Activated naive CD8-positive, alpha-beta T cell treated with anti-CD3 and anti-CD28 coated beads, Interleukin-2, amount 10 ng/mL, durations not matched to agents 7 days and 5 days (primary cell): ENCODE measurements at places on chromosomes 6 and 20.

- no peak for DNase-seq
Measured at GRCh38 chr6:97021194-97021593, 96.7 kb downstream of the KLHL32 start.

DNA sequence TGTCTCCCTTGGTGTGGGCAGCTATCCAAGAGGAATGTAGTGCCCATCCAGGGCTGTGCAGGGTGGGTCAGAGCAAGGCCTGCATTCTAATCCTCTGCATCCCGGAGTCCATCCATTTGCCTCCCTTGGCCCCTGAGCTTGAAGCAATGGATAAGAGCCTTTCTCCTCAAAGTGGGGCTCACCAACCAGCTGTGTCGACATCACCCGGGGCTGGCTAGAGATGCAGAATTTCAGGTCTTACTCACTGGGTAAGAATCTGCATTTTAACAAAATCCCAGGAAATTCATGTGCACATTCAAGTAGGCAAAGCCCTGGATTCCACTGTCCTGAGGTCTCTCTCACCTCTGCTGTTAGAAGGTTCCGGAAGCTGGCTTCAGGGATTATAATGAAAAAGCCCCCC lies 95.3 kb downstream of the MDGA1 start:
- no peak for DNase-seq

DNA sequence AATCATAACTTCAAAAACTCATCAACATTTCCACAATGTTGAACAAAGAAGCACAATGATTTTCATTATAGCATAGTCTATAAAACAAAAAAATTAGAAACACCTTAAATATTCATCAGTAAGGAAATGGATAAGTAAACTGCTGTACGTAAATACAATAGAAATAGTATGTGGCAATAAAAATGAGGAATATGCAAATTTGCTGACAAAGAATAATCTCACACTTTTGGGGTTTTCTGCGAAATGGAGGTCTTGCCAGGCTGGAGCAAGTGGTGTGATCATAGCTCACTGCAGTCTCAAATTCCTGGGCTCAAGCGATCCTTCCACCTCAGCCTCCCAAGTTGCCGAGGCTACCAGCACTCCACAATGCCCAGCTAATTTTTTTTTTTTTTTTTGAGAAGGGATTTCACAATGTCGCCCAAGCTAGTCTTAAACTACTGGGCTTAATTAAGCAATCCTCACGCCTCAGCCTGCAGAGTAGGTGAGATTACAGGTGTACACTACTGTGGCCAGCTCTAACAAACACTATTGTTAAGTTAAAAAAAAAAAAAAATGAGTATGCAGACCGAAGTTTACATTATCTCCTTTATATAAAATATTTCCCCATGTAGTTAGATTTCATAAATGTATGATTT lies 58.8 kb upstream of the SMIM28 start:
- no peak for DNase-seq

- DNase-seq: no peak
Measured at GRCh38 chr6:12984776-12985175, 268.2 kb downstream of the PHACTR1 start.

DNA sequence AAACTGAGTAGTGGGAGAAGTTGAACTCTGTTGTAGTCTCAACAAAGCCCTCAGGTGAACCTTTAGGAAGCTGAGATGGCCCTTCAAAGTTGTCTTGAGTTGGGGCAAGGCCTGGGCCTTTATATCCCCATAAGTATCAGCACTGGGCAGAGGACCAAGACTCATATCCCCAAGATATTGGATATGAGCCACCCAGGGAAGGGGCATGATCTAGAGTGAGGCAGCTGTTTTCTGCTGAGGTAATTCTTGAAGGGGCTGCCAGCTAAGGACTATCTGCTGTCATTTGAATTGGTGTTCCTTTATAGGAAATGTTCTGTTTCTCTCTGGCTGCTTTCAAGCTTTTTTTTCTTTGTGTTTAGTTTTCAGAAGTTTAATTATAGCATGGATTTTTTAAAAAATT lies 140.7 kb upstream of the FLRT3 start:
- no peak for DNase-seq

DNA sequence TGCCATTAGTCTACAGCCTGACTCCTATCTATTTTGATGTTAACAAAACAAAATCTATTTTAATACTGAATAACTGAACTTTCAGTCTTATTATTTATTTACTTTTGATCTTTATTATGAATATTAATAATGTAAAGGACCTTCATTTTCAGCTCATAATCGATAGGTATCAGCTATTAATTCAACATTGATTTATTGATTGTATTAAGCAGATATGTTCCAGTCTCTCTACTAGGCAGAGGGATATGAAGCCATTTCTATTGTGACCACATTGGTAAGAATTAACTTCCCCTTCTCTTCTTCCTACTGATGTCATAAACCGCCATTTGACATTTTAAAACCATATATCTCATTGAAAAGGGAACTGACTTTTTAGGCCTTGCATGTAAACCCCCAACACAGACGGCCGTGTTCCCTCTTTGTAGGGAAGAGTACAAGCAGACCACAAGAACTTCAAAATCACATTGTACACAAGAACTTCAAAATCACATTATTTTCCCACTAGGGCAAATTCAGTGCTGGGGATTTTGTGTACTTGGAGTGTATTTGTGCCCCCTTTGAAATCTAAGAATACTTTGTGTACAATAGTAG lies 69.5 kb upstream of the FABP7 start:
- no peak for DNase-seq

- DNase-seq: no peak
Measured at GRCh38 chr20:20017844-20018185, 653 bp downstream of the NAA20 start.

DNA sequence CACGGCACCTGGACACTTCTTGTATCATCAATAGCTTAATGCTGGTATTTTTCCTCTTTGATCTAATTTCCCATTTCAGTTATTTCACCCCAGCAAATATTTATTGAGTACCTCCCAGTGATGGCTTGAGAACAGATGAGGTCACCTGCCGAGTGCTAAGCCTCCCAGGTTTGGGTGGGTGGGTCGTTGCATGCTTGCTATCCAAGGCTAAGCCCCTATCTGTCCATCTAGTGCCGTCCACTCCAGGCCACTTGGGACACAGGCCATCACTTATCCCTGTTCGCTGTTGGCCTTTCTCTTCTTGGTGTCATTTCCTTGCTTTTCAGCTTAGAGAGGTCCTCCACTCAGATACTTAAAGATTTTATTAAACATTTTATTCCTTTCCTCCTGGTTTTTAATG lies 10.8 kb upstream of the NNAT start:
- DNase-seq: no peak

- DNase-seq: no peak
Measured at GRCh38 chr20:50260479-50261221, 70.0 kb downstream of the CEBPB start.

GRCh38 chr6:7675353-7675945 lies 50.5 kb upstream of the BMP6 start:
- no peak for DNase-seq

- no peak for DNase-seq
Measured at GRCh38 chr6:41558033-41558807, 12.0 kb downstream of the FOXP4 start.

- no peak for DNase-seq
Measured at GRCh38 chr20:36587388-36588070, 14.1 kb downstream of the TGIF2 start.

GRCh38 chr6:155014137-155014536 lies 19.0 kb downstream of the TIAM2 start:
- DNase-seq: no peak

DNA sequence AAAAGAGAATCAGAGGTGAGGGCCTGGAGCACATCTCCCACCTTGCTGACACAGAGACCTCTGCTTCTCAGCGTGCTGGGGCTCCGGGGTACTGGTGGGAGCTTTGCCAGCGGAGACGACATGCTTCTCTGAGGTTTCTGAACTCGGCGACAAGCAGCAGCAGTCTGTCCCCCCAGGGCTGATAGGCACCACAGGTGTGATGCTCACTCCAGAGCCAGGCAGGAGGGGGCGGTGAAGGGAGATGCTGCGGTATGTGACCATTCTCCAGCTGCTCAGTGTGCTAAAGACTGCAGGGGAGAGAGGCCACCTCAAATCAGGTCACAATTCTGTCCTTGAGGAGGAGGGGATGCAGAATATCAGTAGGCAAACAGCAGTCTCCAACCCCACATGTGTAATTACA lies 219.9 kb downstream of the ALDH8A1 start:
- DNase-seq: no peak

DNA sequence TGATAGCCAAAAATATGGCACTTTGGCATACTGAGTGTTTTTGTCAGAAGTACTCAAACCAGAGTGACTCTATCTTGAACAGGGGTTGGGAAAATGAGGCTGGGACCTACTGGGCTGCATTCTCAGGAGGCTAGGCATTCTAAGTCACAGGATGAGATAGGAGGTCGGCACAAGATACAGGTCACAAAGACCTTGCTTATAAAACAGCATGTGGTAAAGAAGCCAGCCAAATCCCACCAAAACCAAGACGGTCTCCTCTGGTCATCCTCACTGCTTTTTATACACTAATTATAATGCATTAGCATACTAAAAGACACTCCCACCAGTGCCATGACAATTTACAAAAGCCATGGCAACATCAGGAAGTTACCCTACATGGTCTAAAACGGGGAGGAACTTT lies 985.1 kb downstream of the HACE1 start:
- DNase-seq: no peak

DNA sequence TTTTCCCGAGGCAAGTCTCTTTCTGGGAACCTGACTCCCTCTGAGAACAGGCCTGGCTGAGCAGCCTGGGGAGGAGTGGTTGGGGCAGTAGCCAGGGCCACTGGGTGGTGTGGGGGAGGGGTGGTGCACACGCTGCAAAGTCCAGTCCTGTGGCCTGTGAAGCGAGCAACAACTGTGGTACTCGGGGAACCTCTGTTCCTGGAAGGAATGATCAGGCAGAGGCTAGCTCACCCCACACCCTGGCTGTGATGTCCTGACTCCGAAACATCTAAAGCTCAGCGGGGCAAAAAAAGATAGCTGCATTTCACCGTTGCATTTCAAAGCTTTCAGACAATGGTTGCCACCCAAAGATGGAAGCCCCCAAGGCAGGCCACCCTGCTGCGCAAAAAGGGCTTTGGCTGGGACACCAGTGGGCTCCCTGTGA lies 25.5 kb downstream of the PCK1 start:
- no peak for DNase-seq

DNA sequence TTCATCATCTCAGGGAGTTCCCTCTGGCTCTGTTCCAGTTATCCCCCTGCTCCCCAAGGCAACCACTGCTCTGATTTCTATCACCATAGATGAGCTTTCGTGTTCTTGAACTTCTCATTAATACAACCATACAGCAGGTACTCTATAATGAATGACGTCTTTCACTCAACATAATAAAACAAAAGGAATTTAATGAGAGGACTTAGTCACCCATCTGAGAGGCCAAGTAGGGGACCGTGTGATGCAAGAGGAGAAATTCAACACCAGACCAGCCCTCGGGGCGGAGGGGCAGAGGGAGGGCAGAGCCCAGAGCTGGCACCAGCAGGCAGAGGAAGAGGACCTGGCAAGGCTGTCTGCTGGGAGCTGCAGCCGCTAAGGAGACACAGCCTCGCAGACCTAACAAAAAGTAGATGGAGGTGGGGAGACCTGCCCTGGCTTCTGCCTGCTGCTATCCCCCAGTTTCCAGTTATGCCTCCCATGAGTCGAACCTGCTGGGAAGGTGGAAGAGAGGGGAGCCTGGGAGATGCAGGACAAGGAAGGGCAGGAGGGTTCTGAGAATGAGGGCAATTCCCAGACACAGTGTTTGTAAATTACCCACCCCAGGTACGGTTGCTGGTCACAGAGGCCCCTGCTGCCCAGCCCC lies 13.8 kb downstream of the CCN5 start:
- no peak for DNase-seq

DNA sequence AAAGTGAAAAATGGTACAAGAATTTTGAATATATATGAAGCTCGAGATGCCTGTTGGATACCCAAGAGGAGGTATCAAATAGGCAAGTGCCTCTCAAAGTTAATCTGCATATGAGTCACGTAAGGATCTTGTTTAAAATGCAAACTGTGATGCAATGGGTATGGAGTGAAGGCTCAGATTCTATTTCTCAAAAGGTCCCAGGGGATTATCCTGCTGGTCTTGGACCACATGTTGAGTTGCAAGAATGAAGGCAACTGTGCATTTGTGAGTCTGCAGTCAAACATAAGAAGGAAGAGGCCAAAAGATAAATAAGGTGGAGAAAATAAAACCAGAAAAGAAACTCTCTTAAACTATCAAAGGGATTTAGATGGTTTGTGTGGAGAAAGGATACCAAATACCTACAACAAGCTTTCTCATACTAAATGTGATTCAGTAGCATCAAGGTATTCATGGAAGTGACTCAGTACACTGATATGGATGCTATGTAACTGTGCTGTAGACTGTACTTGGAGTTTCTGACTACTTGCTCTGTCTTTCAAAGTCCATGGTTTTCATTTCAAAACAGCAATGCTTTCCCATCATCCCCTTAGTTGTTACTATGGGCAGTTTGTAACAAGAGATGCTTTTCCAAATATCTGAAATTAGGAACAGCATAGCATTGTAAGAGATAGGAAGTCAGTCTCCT lies 106.3 kb downstream of the GFRAL start:
- DNase-seq: no peak

- DNase-seq: no peak
Measured at GRCh38 chr6:153106021-153106420, 25.1 kb downstream of the RGS17 start.

- DNase-seq: no peak
Measured at GRCh38 chr6:21914121-21914973, 320.8 kb downstream of the SOX4 start.

- DNase-seq: no peak
Measured at GRCh38 chr6:135938576-135939207, 87.2 kb downstream of the PDE7B start.

DNA sequence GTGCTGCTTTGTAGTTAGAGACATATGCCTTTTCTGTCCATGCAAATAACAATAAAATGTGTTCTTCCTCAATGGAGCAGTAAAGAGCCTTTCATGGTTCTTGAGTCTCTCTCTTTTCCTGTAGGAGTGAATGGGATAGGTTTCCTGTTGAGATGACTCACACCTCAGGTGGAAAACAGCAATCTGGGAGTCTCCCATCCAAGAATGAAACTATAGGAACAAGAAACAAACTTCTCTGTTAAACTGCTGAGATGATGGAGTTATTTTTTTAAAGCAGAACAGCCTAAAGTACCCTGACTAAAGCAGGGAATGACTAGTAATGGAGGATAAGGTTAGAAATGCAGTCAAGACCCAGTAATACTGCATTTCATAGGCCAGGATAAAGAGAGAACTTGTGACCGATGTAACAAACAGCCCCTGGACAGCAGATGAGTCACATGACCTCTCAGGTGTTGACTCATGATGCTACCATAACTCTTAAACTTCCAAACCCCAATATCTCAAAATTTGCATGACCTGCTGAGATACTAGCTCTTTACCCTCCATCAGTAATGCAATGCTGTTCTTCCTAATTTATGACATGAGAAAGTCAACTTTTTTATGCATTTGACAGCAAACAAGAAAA lies 548.9 kb downstream of the CBLN4 start:
- DNase-seq: no peak

DNA sequence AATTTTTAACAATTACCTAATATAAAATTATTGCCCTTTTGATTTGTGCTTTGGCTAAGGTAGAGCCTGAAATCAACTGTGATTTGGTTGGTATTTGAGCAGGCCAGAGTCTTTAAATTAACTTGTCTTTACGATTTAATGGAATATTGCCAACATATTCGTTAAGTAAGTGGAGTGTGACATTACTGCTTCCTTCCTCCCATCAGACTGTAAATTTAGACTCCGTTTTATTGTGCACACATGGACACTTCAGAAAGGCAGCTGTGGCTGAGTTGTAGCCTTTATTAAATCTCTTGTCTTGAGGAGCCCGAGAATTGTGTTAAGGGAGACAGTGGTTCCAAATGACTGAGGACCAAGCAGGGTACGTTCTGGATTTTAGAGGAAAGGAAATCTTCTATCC lies 57.4 kb downstream of the CAP2 start:
- no peak for DNase-seq
